ENCODE measurements at places on chromosomes 16 and 17.
A peak's percentile ranks its signal among the peaks of the same experiment; 100 is the strongest.

DNA sequence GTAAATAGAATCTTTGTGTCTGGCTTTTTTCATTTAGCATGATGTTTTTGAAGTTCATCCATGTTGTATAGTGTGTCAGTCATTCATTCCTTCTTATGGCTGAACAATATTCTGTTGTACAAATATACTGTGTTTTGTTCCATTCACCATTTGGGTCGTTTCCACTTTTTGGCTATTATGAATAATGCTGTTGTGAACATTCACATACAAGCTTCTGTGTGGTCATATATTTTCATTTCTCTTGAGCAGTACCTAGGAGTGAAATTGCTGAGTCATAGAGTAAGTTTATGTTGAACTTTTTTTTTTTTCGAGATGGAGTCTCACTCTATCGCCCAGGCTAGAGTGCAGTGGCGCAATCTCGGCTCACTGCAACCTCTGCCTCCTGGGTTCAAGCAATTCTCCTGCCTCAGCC lies 32.3 kb upstream of the TAOK1 start:
- no peak for DNase-seq

- DNase-seq = no peak
These were observed 15.4 kb upstream of the HOXB9 start for GRCh38 chr17:48641541-48642058.

GRCh38 chr16:79008869-79009179 lies 591.7 kb downstream of the MAF start:
- DNase-seq = peak; percentile 6

DNA sequence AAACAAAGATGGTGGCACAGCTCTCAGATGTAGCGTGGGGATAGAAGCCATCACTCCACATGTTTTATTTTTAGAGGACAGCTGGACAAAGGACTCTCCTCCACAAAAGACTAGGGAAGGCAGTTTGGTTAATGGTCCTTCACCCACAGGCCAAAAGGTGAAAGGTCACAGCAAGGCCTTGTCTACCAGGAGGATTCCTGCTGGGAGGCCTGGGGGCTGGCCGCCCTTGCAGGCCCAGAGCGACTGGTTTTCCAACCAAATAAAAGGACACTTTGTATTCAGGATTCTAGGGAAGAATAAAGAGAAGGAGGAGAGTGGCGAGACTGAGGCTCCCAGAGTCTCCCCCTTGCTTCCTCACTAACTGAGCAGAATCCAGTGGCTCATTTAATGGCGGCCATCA lies 94.3 kb downstream of the AXIN2 start:
- DNase-seq = no peak

GRCh38 chr16:9843424-9844018 lies 338.7 kb downstream of the GRIN2A start:
- no peak for DNase-seq

DNA sequence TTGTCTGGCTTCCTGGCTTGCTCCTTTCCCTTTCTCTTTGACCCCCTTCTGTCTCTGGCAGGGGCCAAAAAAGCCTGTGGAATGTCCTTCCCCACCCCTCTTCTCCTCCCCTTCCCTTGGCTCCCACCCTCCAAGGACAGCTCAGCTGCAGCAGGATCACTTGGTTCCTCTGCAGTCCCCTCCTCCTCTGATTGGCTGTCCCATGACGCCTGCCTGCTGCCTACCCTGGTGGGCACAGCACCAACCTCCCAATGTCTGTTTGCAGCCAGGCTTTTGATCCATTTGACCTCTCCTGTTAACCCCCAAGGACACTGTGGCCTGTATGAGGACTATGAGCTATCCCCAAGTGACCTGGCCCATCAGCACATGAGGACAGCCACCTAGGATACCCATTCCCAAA lies 14.8 kb upstream of the MTMR4 start:
- DNase-seq = no peak

DNA sequence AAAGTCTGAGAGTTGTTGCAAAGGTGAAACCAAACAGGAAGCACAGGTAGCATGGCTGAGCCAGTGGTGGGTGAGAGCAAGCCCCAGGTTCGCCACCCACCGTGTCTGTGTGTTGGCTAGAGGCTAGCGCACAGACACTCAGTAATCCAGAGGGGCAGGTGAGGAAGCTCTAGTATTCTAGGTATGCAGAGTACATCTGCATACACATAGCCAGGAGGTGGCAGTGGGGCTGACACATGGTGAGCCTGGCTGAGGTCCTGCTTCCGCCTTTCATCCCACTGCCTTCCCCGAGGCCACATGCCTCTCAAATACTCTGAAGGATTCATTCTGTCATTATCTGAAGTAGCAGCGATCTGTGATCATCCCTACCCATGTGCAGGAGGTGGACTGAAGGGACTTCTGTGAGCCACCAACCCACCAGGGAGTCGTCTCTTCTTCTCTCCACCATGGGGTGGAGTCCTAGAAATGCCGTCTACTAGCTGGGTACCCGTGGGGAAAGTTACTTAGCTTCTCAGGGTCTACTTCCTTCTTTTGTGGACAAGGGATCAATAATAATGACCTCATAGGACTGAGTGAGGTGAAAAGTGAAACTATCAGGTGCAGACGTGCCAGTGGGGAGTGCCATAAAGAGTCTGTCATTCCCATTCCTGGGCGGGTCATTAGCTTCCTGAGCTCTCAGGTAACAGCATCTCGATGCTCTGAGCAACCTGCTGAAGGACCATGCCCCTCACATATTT lies 36.0 kb upstream of the ICAM2 start:
- no peak for DNase-seq

GRCh38 chr17:3915995-3916696 lies at the start of gene P2RX1:
Gene P2RX1 (minus strand): TSS chr17:3916465. CDS start chr17:3916225, 240 bp downstream.
- DNase-seq = no peak

DNA sequence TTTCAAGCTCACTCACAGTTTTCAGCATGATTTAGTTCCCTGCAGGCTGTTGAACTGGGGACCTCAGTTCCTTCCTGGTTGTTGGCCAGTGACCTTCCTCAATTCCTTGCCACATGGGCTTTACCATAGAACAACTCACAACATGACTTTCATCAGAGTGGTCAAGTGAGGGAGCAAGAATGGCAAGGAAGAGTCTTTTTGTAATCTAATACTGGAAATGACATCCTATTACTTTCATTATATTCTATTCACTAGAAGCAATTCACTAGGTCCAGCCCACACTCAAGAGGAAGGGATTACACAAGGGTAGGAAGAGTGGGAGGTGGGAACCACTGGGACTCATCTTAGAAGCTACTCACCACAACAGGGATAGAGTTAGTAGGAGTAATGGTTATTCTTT lies 57.6 kb downstream of the SYT17 start:
- no peak for DNase-seq

GRCh38 chr16:89395150-89396142 lies 94.9 kb downstream of the ANKRD11 start:
- DNase-seq = peak; percentile 54

- DNase-seq = no peak
These were observed 5.4 kb upstream of the KIF18B start for GRCh38 chr17:44952946-44953475.

- no peak for DNase-seq
These were observed 8.7 kb downstream of the MMP15 start for GRCh38 chr16:58034128-58034685.

GRCh38 chr16:26120729-26121128 lies 429.0 kb downstream of the HS3ST4 start:
- DNase-seq = no peak

DNA sequence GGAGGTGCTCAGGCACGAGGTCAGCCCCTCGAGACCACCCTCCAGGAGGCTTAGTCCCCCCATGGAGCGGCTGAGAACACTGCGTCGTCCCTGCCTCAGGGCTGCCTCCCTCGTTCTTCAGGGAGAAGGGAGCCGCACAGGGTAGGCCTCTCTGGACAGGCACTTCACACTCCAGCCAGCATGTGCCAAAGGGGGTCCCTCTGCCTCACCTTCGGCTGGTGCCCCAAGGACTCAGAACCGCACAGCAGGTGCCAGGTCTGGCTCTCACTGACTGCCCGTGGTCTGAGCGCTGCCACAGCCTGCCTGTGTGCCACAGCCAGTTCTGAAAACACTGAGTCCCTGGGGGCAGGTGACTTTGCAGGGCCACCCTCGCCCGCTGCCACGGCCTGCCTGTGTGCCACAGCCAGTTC lies 7.1 kb downstream of the P2RX5 start:
- DNase-seq = no peak

- DNase-seq = no peak
These were observed 26.7 kb downstream of the METRNL start for GRCh38 chr17:83106056-83106588.

DNA sequence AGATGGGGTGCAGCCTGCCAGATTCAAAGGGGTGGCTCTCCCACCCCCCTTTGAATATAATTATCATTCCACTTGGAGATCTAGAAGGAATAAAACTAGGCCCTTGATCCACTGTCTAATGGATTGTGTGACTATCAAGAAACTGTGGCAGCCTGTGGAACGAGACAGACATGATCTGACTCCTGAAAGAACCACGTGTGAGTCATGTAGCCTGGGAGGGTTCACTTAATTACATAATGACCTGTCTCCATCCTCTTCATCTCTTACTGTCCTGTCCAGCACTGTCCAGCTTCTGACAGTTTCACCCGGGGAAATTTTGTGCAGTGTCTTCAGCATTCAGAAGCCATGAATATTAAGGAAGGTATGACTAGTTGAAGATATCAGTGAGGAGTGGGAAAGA lies 43.3 kb upstream of the CDH13 start:
- no peak for DNase-seq

DNA sequence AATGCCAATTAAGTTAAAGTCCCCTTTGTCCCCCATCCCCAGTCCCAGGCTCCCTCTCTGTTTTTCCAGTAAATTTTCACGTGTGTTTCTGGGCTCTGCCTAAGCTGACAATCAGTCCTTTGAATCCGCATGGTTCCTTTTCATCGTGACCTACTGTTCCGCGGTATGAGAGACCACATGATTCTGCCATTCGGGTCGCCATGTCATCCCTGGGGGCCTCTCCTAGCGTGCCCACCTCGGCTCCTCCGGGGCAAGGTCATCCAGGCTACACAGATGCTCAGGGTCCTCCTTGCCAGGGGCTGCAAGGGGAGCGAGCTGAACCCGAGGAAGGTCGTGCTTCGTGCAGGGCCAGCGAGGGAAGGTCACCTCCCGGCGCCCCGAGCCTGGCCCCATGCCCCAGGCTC lies 157.6 kb downstream of the RAB11FIP4 start:
- DNase-seq = peak; percentile 25

DNA sequence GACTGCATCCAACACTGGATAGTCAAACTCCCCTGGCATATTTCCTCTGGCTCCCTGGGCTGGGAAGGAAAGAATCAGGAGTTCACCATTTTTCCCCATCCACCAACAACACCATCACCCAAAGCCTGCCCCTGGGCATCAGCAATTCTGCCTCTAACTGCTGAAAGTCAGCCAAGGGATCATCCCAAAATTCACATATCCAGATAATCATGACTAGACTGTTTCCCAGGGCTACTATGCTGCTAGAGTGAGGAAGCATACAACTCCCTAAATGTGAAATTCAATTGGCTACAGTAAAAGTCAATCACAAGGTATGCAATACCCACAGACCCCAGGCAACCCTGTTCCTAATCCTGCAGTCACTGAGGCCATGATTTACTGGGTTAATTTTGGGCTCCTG lies 230.6 kb downstream of the C16orf95 start:
- no peak for DNase-seq

DNA sequence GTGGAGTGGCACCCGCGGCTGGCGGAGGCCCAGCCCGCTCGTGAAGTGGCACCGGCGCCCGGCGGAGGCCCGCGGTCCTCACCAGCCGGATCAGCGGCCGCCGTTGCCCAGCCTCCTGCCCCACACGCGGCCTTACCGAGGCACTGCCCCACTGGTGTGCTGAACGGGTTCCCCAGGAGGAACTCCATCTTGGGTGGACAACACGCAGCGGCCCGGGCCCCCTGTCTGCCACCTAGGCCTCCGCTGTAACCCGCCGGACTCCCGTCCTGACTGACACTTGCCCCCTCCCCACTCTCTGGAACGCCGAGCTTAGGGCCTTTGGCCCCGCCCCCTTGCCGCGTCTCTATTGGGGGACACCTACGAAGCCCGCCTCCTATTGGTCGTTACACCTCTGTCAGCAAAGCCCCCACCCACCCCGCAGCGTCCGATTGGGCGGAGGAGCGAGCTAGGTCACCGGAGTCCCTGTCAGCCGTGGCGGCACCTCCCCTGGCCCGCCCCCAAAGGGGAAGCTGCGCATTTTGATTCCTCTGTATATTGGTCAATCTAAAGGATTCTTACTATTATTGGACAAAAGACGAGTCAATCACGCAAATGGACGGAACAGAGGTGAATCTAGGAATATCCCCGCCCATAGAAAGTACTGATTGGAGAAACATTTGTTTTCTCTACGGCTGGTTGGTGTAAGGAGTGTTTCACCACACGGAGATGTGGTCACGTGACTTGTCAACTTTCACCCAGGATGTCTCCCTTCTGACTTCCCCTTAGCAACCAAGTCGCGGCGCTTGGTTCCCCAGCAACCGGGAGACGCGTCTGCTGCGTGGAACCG lies at the start of the genes DRC3 and TOM1L2:
TSS of gene DRC3 (plus strand) at position 737 of the 826 bp plus-strand sequence. CDS start 4,737 bp downstream, outside the sequence.
TSS of gene TOM1L2 (minus strand) at position 275 of the 826 bp plus-strand sequence. CDS start at position 188, 87 bp downstream.
- DNase-seq = peak; percentile 100

GRCh38 chr17:82887255-82888164 lies 47.7 kb upstream of the ZNF750 start:
- DNase-seq = no peak

DNA sequence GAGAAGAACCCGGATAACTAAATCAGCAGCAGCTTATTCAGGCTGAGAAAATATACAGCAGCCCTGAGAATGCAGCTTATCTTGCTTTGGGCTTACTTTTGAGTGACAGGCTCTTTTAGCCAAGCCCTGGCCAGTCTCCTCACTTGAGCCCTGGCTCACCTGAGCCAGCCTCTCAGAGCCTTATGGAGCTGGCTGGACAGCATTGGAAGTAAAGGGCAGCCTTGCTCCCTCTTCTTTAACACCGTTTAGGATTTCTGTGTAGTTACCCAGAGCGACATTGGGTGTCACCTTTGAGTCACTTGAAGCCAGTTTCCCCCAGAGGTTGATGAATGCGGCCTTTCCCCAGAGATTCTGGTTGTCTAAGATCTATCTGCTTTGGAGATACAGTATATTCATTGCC lies 7.7 kb upstream of the NPIPB2 start:
- peak; percentile 50 for DNase-seq

GRCh38 chr16:71205482-71206131 lies 24.9 kb downstream of the HYDIN start:
- no peak for DNase-seq

GRCh38 chr17:40828454-40829044 lies 6.1 kb upstream of the KRT10 start:
- DNase-seq = no peak

DNA sequence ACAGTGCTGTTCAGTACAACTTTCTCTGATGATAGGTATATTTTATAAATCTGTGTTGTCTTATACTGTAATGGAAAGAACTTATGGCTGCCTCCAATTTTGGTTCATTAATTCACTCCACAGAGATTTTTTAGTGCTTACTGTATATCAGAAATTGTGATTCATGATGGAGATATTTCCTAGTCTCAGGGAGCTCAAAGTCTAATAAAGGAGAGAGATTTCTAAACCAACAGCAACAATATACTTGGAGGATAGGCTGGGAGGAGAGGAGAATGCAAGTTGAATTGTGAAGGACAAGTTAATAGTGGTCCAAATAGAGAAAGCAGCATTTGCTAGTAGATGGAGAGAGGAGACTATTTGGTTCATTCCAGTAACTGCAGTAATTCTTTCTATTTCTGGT lies 63.5 kb downstream of the TANC2 start:
- no peak for DNase-seq
